Activated CD8-positive, alpha-beta T cell treated with anti-CD3 and anti-CD28 coated beads for 36 hours (primary cell): ENCODE measurements at places on chromosomes 11 and 22. TPM values are rescaled to one million over a fixed set of nuclear protein-coding genes. Genes with fewer than 3 reads are reported as not detected.

CYB5R2 gene
- total RNA-seq = 4.9 TPM

TCF20 gene
- 58.7 TPM for total RNA-seq

- no peak overlapping the region for H3K27ac ChIP-seq
- peaks cover 9% of the 10 kb centered on the region for H3K36me3 ChIP-seq
- no peaks in the 10 kb centered on the region for H3K4me1 ChIP-seq
- H3K4me3 ChIP-seq = no peak overlapping the region
Measured at GRCh38 chr22:38071421-38072321, 12.3 kb downstream of the SLC16A8 start.

- DNase-seq = no peak
- H3K27ac ChIP-seq = no peak within 1 kb of the TSS
- H3K27me3 ChIP-seq = no peaks in the 10 kb centered on the region
- H3K36me3 ChIP-seq = no peaks in the 10 kb centered on the region
Measured at GRCh38 chr22:26617271-26618199, at the start of gene CRYBB1. Gene CRYBB1 (minus strand): TSS chr22:26618027. CDS start chr22:26616319, 1,708 bp downstream.

GRCh38 chr11:92129811-92130210 lies 94.8 kb upstream of the FAT3 start:
- H3K36me3 ChIP-seq = no peaks in the 10 kb centered on the region
- H3K27ac ChIP-seq = no peak overlapping the region
- H3K4me1 ChIP-seq = no peaks in the 10 kb centered on the region
- DNase-seq = no peak
